H1 (cell line): ENCODE measurements at places on chromosomes 7 and 10. TPM values are rescaled to one million over a fixed set of nuclear protein-coding genes. Genes with fewer than 3 reads are reported as not detected.
A peak's percentile ranks its signal among the peaks of the same experiment; 100 is the strongest.

Gene NPSR1
- not detected in 2 replicates for total RNA-seq

GRCh38 chr7:50379082-50379481 is 71.1 kb downstream of the FIGNL1 start:
- peaks cover 11% of the 10 kb centered on the region for H3K4me1 ChIP-seq
- peak; percentile 62 for DNase-seq
- no peaks in the 10 kb centered on the region for H3K36me3 ChIP-seq
- peak overlapping the region; percentile 82; the same call in 1 of the 2 replicates for H3K27ac ChIP-seq
- no peaks in the 10 kb centered on the region for H3K27me3 ChIP-seq
- no peak overlapping the region for H3K4me3 ChIP-seq

DNA sequence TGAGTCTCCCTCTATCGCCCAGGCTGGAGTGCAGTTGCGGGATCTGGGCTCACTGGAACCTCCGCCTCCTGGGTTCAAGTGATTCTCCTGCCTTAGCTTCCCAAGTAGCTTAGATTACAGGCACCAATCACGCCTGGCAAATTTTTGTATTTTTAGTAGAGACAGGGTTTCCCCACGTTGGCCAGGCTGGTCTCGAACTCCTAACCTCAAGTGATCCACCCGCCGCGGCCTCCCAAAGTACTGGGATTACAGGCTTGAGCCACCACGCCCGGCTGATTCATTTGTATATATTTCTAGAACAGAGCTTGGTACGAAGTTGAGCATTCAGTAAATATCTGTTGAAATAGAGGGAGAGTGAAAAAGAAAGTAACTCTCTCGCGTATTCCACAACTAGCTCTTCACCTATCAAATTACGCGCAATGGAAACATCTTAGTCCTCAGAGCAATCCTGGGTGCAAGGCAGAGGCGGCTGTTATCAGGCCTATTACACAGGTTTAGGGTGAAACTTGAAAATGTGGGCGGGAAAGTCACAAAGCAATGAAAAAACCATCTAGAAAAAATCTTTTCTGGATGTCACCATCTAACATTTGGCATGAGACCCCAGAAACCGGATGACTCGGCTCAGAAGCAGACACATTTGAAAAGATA is 707 bp upstream of the GHITM start:
- peak overlapping the region; percentile 13; the same call in 1 of the 2 replicates for H3K27ac ChIP-seq
- H3K4me1 ChIP-seq, result peaks cover 4% of the 10 kb centered on the region
- H3K4me3 ChIP-seq, result peak overlapping the region; percentile 19; the same call in 1 of the 2 replicates
- DNase-seq, result no peak
- no peaks in the 10 kb centered on the region for H3K27me3 ChIP-seq

- H3K4me1 ChIP-seq, result no peaks in the 10 kb centered on the region
- no peak for DNase-seq
- H3K27me3 ChIP-seq, result no peaks in the 10 kb centered on the region
- no peak overlapping the region for H3K4me3 ChIP-seq
- no peak overlapping the region for H3K27ac ChIP-seq
These were observed 64.4 kb upstream of the AHR start for GRCh38 chr7:17234030-17234397.

- no peaks in the 10 kb centered on the region for H3K27me3 ChIP-seq
- DNase-seq, result no peak
- peaks cover 3% of the 10 kb centered on the region; the same call in 1 of the 2 replicates for H3K4me1 ChIP-seq
- no peak overlapping the region for H3K27ac ChIP-seq
- no peak overlapping the region for H3K4me3 ChIP-seq
These were observed 27.8 kb downstream of the A1CF start for GRCh38 chr10:50857579-50857978.

GRCh38 chr10:82691211-82691610 is 816.2 kb downstream of the NRG3 start:
- no peak overlapping the region for H3K27ac ChIP-seq
- H3K27me3 ChIP-seq, result no peaks in the 10 kb centered on the region
- H3K4me1 ChIP-seq, result no peaks in the 10 kb centered on the region
- no peak for DNase-seq
- H3K36me3 ChIP-seq, result no peaks in the 10 kb centered on the region; the same call in 1 of the 2 replicates

GRCh38 chr10:132920101-132920925 is 22.1 kb downstream of the CFAP46 start:
- H3K27me3 ChIP-seq, result no peaks in the 10 kb centered on the region
- no peak overlapping the region for H3K27ac ChIP-seq
- H3K4me1 ChIP-seq, result no peaks in the 10 kb centered on the region
- no peak for DNase-seq
- no peak overlapping the region for H3K4me3 ChIP-seq
